ENCODE measurements at places on chromosomes 11 and 22. TPM values are rescaled to one million over a fixed set of nuclear protein-coding genes. Genes with fewer than 3 reads are reported as not detected.

Gene TTC9C
- total RNA-seq: 15.4 TPM

Gene CABP7
- total RNA-seq: not detected

DNA sequence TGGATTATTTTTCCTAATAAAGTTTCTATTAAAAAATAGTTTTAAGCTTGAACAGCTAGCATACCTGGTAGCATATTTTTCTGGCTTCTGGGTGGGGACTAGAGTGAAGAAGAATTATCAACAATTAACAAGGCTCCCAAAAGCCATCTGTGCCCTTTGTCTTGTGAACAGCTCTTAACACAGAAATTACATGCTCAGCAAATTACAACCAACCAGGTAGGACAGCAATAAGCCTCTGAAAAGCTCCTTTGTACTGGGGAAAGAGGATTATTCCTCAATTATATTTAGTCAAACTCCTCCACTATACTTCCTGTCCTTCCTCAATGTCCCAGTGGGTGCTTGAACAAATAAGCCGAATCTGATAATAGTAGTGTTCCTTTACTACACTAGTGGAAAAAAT is 162.8 kb downstream of the RAB38 start:
- H3K36me3 ChIP-seq: no peaks in the 10 kb centered on the region
- H3K27ac ChIP-seq: no peak overlapping the region
- no peaks in the 10 kb centered on the region for H3K4me1 ChIP-seq
- H3K27me3 ChIP-seq: no peaks in the 10 kb centered on the region
- no peak overlapping the region for H3K4me3 ChIP-seq

- H3K4me3 ChIP-seq: no peak overlapping the region
- no peak for DNase-seq
- peaks cover 82% of the 10 kb centered on the region for H3K36me3 ChIP-seq
- H3K27ac ChIP-seq: no peak overlapping the region
- H3K4me1 ChIP-seq: no peaks in the 10 kb centered on the region
These were observed 27.9 kb downstream of the TCP11L1 start for GRCh38 chr11:33067294-33067693.

Gene CLMP
- 3.1 TPM for total RNA-seq

Gene MAPK8IP2
- 0.12 TPM for total RNA-seq

DNA sequence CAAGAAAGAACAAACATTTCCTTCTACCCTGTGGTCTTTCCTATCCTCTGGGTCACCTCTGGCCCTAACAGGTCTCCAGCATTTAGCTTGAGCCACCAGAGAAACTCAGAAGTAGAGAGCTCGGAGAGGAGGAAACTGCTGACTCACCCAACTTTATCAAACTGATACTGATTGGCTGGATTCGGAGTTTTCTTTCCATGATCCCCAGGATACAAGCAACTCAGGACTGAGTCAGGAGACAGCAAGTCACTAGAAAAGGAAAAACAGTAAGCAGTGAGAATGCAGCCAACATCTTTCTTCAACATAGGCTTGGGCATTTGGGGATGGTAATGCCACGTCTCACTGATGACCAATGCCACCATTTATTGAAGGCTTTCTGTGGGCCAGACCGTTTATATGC is 32.7 kb downstream of the THOC5 start:
- no peaks in the 10 kb centered on the region for H3K4me1 ChIP-seq
- DNase-seq: no peak
- H3K36me3 ChIP-seq: peaks cover 95% of the 10 kb centered on the region

GRCh38 chr11:120295099-120295498 is 30.0 kb upstream of the TLCD5 start:
- H3K4me3 ChIP-seq: no peak overlapping the region
- no peak overlapping the region for H3K27ac ChIP-seq
- H3K27me3 ChIP-seq: peaks cover 3% of the 10 kb centered on the region
- no peaks in the 10 kb centered on the region for H3K36me3 ChIP-seq

GRCh38 chr11:126764231-126764630 is 236.3 kb downstream of the KIRREL3 start:
- no peaks in the 10 kb centered on the region for H3K4me1 ChIP-seq
- no peak for DNase-seq
- H3K4me3 ChIP-seq: no peak overlapping the region
- H3K27me3 ChIP-seq: no peaks in the 10 kb centered on the region
- H3K36me3 ChIP-seq: no peaks in the 10 kb centered on the region

- H3K27me3 ChIP-seq: peaks cover 1% of the 10 kb centered on the region
- DNase-seq: no peak
- no peak overlapping the region for H3K4me3 ChIP-seq
- H3K36me3 ChIP-seq: no peaks in the 10 kb centered on the region
- H3K4me1 ChIP-seq: no peaks in the 10 kb centered on the region
These were observed 127.0 kb upstream of the SNX19 start for GRCh38 chr11:131043251-131043650.

Gene KREMEN1
- 68.2 TPM for total RNA-seq

Gene ISX
- total RNA-seq: not detected

- no peaks in the 10 kb centered on the region for H3K27me3 ChIP-seq
- peaks cover 12% of the 10 kb centered on the region for H3K4me1 ChIP-seq
- peak overlapping the region; percentile 55 for H3K27ac ChIP-seq
- no peaks in the 10 kb centered on the region for H3K36me3 ChIP-seq
These were observed 561 bp downstream of the FXYD2 start for GRCh38 chr11:117823946-117824420.

GRCh38 chr22:37751449-37752188 is 54.8 kb downstream of the TRIOBP start:
- peaks cover 53% of the 10 kb centered on the region for H3K4me1 ChIP-seq
- peak overlapping the region; percentile 78 for H3K27ac ChIP-seq
- DNase-seq: no peak
- peak overlapping the region; percentile 15 for H3K4me3 ChIP-seq
- H3K27me3 ChIP-seq: no peaks in the 10 kb centered on the region
- peaks cover 25% of the 10 kb centered on the region for H3K36me3 ChIP-seq

- peak; percentile 76 for DNase-seq
- peaks cover 81% of the 10 kb centered on the region for H3K4me1 ChIP-seq
- no peaks in the 10 kb centered on the region for H3K36me3 ChIP-seq
- peak overlapping the region; percentile 97 for H3K27ac ChIP-seq
These were observed 17.7 kb downstream of the TXN2 start for GRCh38 chr22:36463783-36464184.

DNA sequence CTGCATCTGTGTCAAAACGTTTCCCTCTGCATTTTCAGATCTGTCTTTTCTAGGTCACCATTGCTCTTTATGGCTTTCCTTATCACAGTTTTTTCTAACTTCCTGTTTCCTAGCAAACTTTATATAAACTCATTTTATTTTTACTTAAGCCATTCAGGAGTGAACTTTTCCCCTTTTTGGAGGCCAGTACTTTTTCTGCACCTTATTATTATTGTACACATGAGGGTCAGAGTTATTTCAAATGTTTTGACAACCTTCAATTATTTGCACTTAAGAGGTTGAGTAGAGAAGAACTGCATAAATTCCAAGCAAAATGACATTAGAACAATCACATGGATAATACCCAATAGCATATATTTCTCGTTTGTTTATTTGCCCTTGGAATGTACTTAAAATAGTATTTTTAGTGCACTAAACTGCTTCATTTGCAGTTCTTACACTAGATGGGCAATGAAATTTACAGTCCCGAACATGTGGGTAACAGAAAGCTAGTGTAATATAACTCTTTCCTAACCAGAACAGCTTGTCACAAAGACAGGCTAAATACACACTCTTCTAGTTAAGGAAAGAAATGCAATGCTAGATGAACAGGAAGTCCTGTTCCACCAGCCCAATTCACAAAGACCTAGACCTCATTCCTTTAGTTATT is 79.5 kb downstream of the UBASH3B start:
- no peaks in the 10 kb centered on the region for H3K4me1 ChIP-seq
- H3K27ac ChIP-seq: no peak overlapping the region
- no peak for DNase-seq
- no peaks in the 10 kb centered on the region for H3K27me3 ChIP-seq

Gene ACCSL
- not detected for total RNA-seq

DNA sequence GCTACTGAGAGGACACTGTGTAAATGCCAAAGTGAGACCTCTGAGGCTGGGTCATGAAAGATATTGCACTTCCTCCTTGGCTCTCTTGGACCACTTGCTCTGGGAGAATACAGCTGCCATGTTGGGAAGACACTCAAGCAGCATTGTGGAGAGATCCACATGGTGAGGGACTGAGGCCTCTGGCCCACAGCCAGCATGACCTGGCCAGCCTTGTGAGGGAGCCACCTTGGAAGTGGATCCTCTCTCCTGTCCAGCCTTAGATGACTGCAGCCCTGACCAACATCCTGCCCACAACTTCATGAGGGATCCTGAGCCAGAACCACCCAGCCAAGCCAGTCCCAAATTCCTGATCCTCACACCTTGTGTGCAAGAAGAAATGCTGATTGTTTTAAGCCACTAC is 30.4 kb downstream of the MB start:
- no peaks in the 10 kb centered on the region for H3K27me3 ChIP-seq
- no peak overlapping the region for H3K4me3 ChIP-seq
- DNase-seq: no peak
- H3K4me1 ChIP-seq: peaks cover 45% of the 10 kb centered on the region

DNA sequence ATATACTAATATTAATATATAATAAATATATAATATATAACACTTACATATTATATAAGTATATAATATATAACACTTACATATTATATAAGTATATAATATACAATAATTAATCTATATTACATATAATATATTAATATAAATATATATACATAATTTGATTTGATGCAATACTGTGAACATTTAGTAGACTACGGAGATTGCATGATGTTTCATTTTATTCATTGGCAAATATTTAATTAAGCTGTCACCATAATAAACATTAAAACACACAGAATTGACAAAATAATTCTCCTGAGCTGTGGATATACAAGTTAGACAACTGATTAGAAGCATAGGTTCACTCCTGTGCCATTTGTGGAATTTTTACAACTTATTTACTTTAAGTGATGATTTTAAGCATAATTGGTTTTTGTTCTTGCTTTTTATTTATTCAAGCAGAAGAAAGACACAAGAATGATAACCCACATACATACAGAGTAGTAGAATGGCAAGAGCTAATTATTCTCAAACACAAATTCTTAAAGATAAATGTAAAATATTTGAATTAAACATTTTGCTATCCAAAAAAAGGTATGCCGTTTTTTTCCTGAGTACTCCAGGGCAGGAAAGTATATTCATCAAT is 65.8 kb upstream of the TOP3B start:
- no peaks in the 10 kb centered on the region for H3K27me3 ChIP-seq
- H3K4me1 ChIP-seq: no peaks in the 10 kb centered on the region
- DNase-seq: no peak
- no peaks in the 10 kb centered on the region for H3K36me3 ChIP-seq
- H3K27ac ChIP-seq: no peak overlapping the region

DNA sequence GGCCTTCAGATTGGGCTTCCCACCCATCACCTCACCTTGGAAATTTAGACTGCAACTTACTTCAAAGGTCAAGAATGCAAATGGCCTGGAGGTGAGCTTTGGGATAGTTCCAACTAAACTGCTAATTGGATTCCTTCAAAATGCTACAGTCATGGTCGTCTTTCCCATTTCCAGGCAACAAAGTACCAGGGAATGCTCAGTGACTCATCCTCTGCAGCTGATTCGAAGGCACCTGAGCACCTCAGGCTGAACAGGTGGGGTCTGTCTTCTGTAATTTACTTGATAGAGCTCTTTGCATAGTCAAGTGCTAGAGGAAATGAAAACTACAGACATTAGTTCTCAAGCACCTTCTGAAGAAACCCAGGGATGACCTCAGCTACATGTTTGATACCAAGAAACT is 20.5 kb upstream of the FSHB start:
- H3K4me3 ChIP-seq: no peak overlapping the region
- no peak overlapping the region for H3K27ac ChIP-seq
- no peak for DNase-seq
- no peaks in the 10 kb centered on the region for H3K4me1 ChIP-seq

DNA sequence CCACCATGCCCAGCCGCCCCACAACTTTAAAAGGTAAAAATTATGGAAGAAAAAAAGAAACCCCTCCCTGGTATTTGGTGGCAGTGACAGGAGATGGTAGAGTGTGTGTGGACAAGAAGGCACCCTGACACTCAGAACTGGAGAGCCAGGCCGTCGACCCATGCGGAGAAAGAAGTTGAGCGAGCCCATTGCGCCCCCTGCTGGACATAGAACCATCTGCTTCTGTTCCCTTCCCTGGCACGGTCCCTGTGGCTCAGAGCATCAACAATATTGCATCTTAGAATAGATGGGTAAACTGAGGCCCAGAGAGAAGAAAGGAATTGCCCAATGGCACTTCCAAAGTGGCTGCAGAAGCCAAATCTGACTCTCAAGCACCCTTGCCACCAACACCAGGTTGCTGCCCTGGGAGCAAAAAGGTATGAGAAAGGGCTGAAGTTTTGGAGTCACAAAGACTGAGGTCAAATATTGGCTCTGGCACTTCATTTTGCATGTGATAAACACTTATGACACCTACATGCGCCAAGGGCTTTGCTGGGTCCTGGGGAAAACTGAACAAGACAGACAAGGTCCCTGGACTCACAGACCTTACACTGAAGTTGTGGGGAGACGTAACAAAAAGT is 8.6 kb downstream of the MRPL11 start:
- no peak overlapping the region for H3K4me3 ChIP-seq
- peaks cover 25% of the 10 kb centered on the region for H3K36me3 ChIP-seq
- peak; percentile 62 for DNase-seq

Gene MS4A5
- total RNA-seq: not detected

DNA sequence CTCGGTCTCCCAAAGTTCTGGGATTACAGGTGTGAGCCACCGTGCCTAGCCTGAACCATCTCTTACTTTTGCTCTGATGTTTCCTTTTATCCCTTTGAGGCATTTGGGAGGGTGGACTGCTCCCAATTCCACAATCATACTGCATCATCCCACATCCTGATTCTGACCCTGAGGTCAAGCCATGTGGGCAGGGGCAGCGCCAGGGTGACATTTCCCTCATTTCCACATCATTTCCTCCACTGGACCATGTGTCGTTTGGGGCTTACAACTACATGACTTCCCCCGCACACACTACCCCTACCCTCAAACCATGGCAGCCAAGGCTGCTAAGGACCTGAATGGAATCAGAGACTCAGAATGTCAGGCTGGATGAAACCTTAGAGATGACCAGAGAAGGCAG is 26.4 kb upstream of the ZBTB16 start:
- no peak for DNase-seq
- H3K4me3 ChIP-seq: no peak overlapping the region
- H3K36me3 ChIP-seq: no peaks in the 10 kb centered on the region
- H3K4me1 ChIP-seq: peaks cover 16% of the 10 kb centered on the region

GRCh38 chr11:2663506-2663905 is 36.3 kb downstream of the KCNQ1OT1 start:
- DNase-seq: no peak
- no peaks in the 10 kb centered on the region for H3K36me3 ChIP-seq
- peaks cover 5% of the 10 kb centered on the region for H3K4me1 ChIP-seq
- no peak overlapping the region for H3K4me3 ChIP-seq
- H3K27ac ChIP-seq: no peak overlapping the region

GRCh38 chr11:103768816-103769215 is 267.6 kb upstream of the DDI1 start:
- H3K27me3 ChIP-seq: no peaks in the 10 kb centered on the region
- DNase-seq: no peak
- no peaks in the 10 kb centered on the region for H3K4me1 ChIP-seq
- H3K27ac ChIP-seq: no peak overlapping the region
- H3K36me3 ChIP-seq: no peaks in the 10 kb centered on the region

- no peak overlapping the region for H3K4me3 ChIP-seq
- peaks cover 7% of the 10 kb centered on the region for H3K4me1 ChIP-seq
- H3K36me3 ChIP-seq: no peaks in the 10 kb centered on the region
- DNase-seq: no peak
These were observed 2.9 kb upstream of the BTBD10 start for GRCh38 chr11:13465909-13466371.

- peak within 1 kb of the TSS; percentile 89 for H3K4me3 ChIP-seq
- DNase-seq: peak; percentile 92
These were observed at the start of gene ARVCF for GRCh38 chr22:20016734-20017621. ARVCF (minus strand) TSS chr22:20016823; CDS start chr22:19990794, 26,029 bp downstream.

GRCh38 chr11:111220721-111221120 is 24.8 kb upstream of the POU2AF2 start:
- DNase-seq: no peak
- H3K4me1 ChIP-seq: no peaks in the 10 kb centered on the region
- H3K4me3 ChIP-seq: no peak overlapping the region

Measured in psoas muscle (tissue), 8 donors.